Activated CD4-positive, alpha-beta T cell treated with anti-CD3 and anti-CD28 coated beads for 24 hours (primary cell): ENCODE measurements at places on chromosomes 12 and 14.

DNA sequence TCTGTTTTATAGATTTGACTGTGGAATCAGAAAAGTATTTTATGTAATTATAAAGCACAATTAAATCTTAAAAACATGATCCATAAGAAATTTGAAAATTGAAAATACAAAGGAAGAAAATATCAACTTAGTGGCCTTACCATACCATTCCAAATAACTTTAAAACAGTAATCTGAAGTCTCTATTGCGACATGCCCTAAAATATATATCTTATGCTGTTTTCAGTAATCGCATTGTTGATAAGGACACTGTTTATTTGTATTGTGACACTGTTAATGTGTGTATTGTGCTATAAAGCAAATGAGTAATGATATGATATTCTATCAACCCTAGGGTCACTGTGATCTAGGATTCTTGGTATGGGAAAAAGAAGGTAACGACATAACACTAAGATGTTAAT is 7.0 kb downstream of the KLHL28 start:
- DNase-seq = no peak

GRCh38 chr12:18250313-18250916 is 10.9 kb upstream of the PIK3C2G start:
- no peak for DNase-seq

DNA sequence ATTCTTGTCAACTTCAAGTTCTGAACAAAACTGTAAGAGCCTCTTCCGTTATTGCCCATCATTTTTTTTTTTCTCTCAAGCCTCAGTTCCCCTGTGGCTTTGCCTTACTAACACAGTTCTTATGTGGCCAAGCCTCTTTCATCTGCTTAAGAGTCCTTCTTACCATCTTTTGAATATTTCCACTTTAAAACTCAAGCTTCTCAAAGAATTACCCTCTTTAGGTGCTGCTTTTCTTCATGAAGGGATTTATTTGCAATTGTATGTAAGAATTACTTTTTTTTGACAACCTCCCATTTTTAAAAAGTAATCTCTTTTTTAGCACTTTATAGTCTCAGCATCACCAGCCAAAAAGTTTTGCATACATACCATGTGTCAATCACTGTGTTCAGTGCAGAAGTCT is 240.2 kb upstream of the RMST start:
- no peak for DNase-seq

GRCh38 chr12:38906482-38907200 is 1.2 kb upstream of the CPNE8 start:
- peak; percentile 63 for DNase-seq

GRCh38 chr12:50057000-50057841 is at the start of gene ASIC1:
TSS of gene ASIC1 (plus strand) at chr12:50057596. CDS start at chr12:50058767, 1,171 bp downstream.
- peak; percentile 18 for DNase-seq

DNA sequence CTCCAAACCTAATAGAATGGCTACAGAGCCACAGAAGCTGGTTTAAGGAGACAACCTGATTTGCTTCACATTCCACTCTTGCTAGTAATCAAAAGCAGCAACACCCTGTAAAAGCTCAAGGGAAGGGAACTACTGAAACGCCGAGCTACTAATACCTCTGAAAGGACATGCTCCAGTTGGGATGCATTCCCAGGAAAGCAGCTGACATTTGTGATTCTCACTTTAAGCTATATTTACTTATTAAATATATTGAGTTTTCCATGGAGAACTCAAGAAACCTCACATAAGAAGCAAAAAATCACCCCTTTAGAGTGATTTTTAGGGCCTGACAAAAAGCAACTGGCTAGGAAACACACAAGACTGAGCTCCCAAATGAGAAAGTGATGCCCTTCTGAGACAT is 1073.0 kb upstream of the FLRT2 start:
- no peak for DNase-seq

- peak; percentile 63 for DNase-seq
Measured at GRCh38 chr14:105537580-105538474, 11.4 kb downstream of the TMEM121 start.

GRCh38 chr12:101927036-101927435 is 49.7 kb downstream of the DRAM1 start:
- DNase-seq = no peak

- DNase-seq = peak; percentile 33
Measured at GRCh38 chr12:118136559-118137003, 657 bp downstream of the PEBP1 start.

GRCh38 chr14:32370714-32371113 is 41.6 kb downstream of the AKAP6 start:
- no peak for DNase-seq

GRCh38 chr12:5768581-5769196 is 176.4 kb downstream of the ANO2 start:
- DNase-seq = no peak

- no peak for DNase-seq
Measured at GRCh38 chr14:20458031-20458789, 3.0 kb downstream of the PIP4P1 start.

DNA sequence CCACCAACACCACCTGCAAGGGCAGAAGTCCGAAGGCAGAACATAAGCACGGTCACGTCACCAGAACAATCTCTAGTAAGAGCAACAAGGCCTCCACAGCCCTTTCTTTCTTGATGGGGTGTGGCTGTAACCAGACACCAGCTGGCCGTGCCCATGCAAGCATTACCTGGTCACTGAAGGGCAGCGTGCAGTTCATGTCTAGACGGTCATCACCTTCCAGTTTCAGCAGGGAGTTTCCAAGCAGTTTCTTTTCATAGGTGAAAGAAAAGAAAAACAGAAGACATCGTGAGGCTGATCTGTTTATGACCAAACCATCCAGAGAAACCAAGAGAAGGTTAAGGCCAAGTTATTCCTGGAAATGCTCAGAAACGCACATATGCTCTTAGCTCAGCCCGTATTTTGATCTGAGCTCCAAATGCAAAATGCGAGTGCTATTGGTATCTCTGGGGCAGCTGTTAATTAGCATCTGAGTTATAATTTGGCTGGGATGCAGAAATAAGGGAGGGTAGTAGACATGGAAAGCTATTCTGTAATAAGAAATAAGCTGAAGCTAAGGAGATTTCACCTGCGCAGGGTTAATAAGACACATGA is 42.5 kb downstream of the PRKAB1 start:
- no peak for DNase-seq

- DNase-seq = no peak
Measured at GRCh38 chr12:55718015-55718414, 2.2 kb downstream of the BLOC1S1 start.

DNA sequence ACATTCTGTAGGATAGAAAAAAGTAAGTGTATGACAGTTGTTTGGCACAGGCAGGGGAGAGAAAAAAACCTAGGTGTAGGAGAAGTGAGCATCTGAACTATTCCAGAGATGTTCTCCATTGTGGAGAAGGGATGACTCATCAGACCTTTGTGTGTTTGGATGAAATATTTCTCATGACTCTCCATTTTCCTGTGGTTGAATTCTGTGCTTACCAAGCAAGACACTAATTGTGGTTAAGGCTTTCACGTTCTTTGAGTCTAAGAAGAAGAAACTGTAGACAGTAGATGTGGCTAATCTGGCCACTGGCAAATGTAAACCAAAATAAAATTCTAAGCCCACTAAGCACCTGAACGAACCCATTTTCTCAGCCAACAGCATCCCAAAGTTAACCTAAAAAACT is 107.9 kb upstream of the GZMB start:
- DNase-seq = no peak

- DNase-seq = no peak
Measured at GRCh38 chr12:3304436-3305165, 186.4 kb upstream of the PRMT8 start.

DNA sequence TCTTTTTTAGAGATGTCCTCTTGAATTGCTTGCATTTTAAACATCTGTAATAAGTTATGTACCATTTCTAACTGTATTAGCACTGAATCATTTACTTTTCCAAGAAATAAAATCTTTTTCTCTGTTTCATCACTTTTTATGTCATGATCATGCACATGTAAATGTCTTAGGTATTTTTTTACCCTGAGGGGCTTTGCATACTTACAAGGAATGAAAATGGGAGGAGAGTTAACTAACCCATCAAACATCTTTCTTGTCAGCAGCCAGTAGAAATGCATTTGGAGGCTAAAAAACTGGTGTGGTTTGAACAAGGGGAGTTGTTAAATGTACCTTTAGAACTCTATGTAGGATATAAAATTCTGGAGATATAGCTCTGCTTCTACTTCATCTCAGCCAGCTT is 1080.3 kb downstream of the GALC start:
- no peak for DNase-seq

DNA sequence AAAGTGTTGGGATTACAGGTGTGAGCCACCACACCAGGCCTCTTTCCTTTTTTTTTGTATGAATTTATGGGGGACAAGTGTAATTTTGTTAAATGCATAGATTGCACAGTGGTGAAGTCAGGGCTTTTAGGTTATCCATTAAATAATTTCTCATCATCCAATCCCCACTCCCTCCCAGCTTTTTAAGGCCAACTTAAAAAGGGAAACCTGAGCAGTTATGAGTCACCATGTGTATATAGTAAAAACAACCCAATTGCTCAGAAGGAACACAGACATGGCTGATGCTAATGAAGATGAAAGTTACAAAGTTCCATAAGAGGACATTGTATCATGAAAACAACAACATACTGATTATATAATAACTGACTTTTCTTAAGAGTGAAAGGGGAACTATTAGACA is 25.6 kb upstream of the ARID2 start:
- no peak for DNase-seq

DNA sequence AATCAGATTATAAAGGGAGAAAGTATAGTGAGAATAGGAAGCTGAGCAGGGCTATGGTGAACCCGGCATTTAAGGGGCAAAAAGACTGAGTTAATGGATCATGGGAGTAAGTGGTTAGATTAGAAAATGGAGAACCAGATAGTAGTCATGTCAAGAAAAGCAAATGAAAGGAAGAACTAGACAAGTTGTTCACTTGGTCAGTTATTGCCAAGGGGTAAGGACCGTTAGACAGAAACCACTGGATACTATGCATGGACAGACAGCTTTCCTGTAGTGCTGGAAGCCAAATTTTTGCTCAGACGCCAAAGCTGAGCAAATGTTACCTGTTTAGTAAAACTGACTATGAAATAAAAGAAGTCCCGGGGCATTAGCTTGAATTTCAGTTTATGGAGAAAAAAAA is 3.8 kb downstream of the LIMA1 start:
- DNase-seq = no peak

DNA sequence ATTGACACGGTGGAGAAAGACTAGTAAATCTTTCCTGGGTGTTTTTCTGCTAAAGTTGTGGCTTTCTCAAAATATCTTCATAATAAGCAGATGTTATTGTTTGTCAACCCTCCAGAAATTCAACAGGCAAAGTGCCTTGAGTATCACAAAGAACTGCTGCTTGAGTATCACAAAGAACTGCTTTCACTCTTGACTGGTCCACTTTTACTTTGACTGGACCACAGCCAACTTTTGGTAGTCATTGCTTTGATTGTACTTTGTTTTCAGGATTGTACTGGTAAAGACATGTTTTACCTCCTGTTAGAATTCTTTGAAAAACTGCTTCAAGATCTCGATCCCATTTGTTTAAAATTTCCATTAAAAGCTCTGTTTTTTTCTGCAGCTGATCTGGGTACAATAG is 62.6 kb downstream of the PDZRN4 start:
- DNase-seq = no peak

GRCh38 chr14:99633918-99634317 is 11.0 kb upstream of the HHIPL1 start:
- no peak for DNase-seq

DNA sequence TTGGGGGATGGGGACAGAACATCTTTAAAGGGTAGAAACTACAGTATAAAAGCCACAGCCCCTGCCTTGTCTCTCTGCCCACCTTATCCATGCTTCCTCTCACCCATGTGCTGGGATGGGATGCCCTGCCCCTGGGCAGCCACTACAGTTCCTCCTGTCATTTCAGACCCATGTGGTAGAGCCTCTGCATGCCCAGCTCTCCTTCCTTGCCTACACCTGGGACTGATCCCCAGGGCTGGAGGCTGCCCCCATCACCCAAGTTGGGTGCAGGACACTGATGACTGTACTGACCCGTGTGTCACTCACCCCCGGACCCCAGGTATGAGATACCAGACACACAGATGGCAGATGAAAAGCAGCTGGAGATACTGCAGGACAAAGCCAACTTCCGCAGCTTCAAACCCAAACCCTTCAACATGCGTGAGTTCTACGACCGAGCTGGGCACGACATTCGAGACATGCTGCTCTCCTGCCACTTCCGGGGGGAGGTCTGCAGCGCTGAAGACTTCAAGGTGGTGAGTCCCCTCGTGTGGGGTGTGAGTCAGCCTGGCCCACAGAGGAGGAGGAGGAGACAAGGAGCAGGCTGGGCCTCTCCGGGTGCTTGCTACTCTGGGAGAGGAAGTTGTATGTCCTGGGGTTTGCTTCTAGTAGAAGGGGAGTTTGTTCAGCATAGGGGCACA is 2.2 kb downstream of the ASIC1 start:
- peak; percentile 35 for DNase-seq

- no peak for DNase-seq
Measured at GRCh38 chr12:20863056-20863455, 52.6 kb downstream of the SLCO1B3 start.

DNA sequence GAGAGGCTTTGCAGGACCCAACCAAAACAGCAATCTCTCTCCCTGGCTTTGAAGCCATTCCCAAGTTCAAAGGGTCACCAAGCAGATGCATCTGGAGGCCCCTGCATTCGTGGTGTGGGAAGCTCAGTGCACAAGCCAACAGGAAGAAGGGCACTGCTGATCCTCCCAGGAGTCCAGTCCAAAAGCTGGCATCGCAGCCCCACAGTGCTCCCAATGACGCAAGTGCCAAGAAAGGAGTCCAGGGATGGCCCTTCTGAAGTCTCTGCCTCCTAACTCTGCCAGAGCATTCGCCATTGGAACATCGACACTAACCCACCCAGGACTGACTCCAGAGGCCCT is 25.1 kb downstream of the PXN start:
- no peak for DNase-seq

DNA sequence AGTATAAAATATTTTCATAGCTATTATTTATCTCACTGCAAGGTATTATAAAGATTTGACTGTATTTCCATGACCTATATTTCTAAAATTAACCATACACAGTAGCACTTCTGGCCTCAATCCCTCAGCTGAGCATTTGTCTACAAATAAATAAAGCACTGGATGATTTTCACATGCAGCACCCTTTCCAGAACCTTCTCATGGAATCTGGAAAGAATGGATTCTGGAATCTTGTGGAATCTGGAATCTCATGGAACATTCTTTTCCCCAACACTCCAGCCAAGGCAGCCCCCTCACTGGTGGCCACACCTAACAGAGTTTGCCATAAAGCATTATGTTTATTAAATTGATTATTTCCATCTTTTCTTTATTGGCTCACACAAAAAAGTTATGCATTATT is 199.2 kb downstream of the MSRB3 start:
- DNase-seq = no peak

- no peak for DNase-seq
Measured at GRCh38 chr14:55038708-55039107, 11.7 kb downstream of the SOCS4 start.
